ENCODE measurements at places on chromosomes 4 and X.

DNA sequence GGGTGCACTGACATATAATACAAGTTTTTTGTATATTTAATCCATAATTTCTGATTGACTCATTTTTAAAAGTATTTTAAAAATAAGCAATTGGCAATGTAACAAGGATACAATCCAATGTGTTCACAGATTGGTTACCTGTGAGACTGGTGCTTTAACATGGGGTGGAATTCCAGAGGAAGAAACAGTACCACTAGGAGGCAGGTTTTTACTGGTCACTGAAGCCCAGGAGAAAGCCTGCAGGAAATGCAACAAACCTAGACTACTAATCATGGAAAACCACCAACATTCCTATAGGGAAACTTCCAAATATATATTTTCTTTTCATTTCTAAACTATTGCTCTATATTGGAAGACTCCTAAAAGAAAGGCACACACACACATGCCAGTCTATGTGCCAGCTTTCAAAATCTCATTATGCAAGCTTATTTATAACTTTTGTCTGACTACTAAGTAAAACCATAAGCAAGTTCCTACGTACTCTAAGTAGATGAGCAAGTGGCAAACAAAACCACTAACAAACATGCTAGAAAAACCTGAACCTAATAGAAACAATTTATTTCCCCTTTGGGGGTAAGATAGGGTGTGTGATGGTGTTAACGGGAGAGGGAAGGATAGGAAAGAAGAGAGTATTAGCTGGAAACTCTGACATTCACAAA lies 19.2 kb downstream of the G3BP2 start:
- no peak for DNase-seq

GRCh38 chr4:88729146-88729760 lies 31.6 kb upstream of the NAP1L5 start:
- DNase-seq = no peak

DNA sequence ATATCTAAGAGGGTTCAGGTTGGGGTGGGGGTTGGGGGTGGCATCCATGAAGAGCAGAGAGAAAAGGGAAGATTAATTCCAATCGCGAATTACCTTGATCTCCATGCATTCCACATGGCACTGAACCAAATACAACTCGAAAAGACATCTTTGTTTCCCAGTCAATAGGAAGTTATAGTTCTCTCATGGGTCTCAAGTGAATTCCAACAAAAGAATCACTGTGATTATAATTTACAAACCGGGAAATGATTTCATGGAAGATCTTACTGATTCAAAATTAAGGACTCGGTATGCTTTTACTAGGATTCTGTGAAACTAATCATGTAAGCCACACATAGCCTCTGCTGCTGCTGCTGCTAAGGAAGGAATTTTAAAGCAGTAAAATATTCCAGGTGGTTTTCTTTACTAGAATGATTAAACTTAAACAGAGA lies 26.6 kb upstream of the AMELX start:
- no peak for DNase-seq

DNA sequence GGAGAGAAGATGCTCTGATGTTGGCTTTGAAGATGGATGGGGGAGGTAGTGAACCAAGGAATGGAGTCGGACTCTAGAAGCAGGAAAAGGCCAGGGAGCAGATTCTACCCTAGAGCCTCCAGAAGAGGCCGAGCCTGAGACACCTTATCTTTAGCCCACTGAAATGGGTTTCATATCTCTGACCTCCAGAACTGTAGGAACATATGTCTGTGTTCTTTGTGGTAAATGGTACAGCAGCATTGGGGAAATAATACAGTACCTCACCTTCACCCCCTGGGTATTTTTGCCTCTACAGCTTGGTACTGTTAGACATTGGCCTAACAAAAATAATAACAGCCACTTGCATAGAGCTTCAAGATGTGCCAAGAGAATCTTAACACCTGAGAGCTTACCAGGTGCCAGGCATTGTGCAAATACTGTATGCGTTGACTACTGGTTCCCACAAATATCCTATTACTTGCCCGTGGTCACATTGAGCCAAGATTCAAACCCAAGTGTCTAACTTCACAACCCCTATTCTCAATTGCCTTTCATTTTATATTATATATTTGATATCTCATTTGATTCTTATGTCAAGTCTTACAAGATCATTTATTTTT lies 57.0 kb upstream of the PGM2 start:
- no peak for DNase-seq

GRCh38 chrX:96838537-96838936 lies 45.2 kb upstream of the RPA4 start:
- DNase-seq = no peak

DNA sequence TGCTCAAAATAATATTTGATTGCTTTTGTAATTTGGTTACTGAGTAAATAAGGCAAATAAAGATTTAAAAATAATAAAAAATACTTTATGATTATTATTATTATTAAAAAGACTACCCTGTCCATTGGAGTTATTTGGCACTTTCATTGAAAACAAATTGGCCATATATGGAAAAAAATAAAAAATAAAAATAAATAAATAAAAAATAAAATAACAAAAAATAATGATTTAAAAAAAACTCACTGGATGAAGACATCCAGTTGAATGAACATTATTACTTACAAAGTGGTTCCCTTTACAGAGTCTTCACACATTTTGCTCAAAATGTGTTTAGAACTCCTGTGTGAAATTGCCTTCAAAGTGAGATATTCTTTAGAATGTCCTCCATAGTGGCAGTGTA lies 141.3 kb upstream of the ANXA3 start:
- DNase-seq = no peak

GRCh38 chr4:84887824-84888223 lies 78.7 kb downstream of the WDFY3 start:
- DNase-seq = no peak

GRCh38 chrX:55702671-55703070 lies 14.9 kb upstream of the RRAGB start:
- DNase-seq = no peak

DNA sequence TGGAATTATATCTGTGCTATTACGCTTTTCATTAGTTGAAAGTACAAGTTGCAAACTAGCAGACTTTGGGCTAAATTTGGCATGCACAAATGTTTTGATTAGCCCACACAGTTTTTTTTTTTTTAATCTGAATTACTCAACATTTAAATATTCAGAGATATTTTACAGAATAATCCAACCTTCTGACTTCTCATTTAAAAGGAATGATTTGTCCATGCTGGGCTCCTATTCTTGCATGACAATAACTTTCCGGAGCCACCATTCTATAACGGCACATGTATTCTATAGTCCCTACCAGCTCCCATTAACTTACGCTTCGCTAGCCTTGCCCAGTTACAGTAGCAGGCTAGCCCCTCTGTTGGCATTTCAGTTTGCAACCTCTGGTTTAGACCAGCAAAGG lies 219.3 kb upstream of the FTHL17 start:
- no peak for DNase-seq

GRCh38 chrX:125205918-125206665 lies 113.6 kb upstream of the TEX13C start:
- DNase-seq = peak; percentile 58

GRCh38 chrX:39705290-39705689 lies 392.5 kb downstream of the BCOR start:
- no peak for DNase-seq

DNA sequence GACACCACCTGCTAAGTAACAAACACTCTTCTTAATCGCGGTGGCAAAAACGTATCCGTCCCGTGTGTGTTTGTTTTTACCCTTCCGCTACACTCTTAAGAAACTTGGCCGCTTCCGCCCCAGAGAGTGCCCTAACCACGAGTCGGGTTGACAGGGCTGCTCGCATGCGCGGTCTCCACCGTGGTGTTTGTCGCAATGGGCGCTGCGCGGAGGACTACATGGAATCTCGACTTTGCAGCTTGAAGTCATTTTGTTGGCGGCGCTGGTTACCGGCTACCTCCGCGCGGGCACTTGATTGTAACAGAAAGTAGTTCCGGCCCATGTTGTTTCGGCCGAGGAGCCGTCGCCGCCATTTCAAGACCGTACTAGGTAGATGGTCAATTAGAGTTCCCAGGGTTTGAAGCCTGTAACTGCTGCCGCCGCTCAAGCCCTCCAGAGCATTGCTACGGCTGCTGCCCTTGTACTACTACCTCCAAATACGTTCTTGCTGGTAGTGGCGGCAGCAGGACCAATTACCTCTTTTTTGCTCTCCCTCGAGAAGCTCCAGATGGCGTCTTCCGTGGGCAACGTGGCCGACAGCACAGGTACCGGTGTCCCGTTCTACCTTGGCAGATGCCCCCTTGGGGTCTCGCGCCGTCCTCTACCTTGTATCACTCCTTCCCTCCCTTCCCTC lies at the start of gene OGT:
Gene OGT, plus strand, starts transcription at position 352 of the 673 bp plus-strand sequence. Its CDS starts 196 bp downstream, at position 548.
- DNase-seq = peak; percentile 91

GRCh38 chrX:11138498-11139390 lies 27.6 kb downstream of the HCCS start:
- no peak for DNase-seq

- DNase-seq = no peak
These were observed 771 bp upstream of the RBPJ start for GRCh38 chr4:26319949-26320537.

GRCh38 chr4:153204728-153205648 lies 745 bp downstream of the TRIM2 start:
- DNase-seq = no peak

DNA sequence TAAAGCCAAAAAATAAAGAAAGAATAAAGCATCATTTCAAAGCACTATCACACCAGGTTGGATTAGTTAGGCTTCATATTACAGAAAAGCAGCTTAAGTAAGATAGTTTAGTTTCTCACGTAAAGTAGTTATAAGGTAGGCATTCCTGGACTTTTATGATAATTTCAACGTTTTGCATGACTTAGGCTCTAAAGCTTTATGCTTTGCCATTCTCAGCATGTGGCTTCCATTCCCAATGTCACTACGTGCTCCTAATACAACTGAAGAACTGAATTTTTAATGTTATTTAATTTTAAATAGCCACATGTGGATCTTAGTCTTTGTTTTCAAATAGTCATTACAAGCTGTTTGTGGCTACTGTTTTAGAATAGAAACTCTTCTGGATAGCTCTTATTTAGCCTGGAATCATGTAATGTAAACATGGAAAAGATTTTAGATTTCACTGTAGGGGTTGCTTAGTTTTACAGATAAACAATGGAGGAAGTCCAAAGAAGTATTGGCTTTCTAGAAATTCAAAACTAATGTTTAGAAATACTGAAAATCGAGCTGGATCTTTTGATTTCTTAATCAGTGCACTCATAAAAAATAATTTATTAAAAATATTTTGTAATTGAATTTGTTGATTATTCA lies 710.0 kb downstream of the IL1RAPL1 start:
- no peak for DNase-seq

- DNase-seq = no peak
These were observed 42.5 kb downstream of the UNC5C start for GRCh38 chr4:95506264-95506663.

- DNase-seq = no peak
These were observed 129.7 kb downstream of the RAPGEF2 start for GRCh38 chr4:159232465-159233106.

- no peak for DNase-seq
These were observed 289.2 kb downstream of the NR3C2 start for GRCh38 chr4:148152868-148153625.

DNA sequence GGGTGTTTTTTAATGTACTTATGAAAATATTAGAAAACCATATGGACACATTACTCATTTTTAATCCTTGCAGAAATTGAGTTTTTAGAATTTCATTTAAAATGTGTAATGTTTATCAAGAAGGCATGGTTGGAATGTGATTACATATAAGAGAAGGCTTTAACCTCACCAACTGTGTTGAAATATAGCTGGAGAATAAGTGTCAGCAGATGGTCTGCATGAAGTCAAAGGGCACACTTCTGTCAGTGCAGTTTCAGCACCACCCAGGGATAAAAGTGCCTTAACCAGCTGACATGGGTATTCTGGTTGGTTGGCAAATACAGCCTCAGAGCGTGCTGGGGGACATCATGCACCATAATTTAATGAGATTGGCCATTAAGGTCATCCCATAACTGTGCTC lies 21.2 kb upstream of the ANTXR2 start:
- DNase-seq = no peak

- DNase-seq = no peak
These were observed 1491.8 kb upstream of the IGFBP7 start for GRCh38 chr4:58602022-58602421.

DNA sequence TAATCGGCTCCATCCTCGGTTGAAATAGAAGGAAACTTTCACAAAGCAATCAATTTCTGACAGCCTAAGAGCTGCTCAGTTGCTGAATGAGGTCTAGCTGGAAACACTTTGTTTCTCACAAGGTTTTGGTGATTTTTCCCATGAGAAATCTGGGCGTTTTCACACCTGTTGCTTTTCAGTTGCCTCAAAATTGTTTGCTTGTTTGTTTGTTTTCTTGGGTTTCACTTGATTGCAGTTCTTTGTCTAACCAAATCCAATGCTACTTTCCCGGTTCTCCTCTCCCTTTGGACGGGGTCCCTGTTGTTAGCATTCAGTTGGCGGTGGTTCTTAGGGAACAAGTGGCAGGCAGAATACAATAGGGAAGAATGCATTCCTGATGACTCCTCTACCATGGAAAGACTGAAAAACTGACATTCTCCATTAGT lies 135.5 kb downstream of the PALLD start:
- peak; percentile 51 for DNase-seq
